Fibroblast of upper back skin (primary cell): ENCODE measurements at places on chromosomes 7 and 10.

DNA sequence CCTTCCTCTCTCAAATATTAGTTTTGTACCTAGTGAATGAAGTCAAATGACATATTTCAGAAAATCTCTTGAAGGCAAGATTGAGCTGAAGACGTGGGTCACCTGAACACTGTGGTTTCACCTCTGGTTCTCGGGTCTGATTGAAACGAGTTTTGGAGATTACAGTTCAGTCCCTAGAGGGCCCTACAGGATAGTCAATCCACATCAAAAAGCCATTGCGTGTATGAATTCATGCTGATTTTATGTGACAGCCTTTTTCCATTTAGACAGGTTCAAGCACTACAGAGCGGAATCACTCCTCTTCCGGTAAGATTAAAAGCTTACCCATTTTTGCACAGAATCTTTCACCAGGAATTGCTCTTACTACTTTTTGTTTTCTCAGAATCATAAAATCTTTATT lies 62.2 kb downstream of the VIM start:
- peak; percentile 20 for DNase-seq

GRCh38 chr7:104371216-104371979 lies 43.0 kb downstream of the LHFPL3 start:
- DNase-seq: no peak

DNA sequence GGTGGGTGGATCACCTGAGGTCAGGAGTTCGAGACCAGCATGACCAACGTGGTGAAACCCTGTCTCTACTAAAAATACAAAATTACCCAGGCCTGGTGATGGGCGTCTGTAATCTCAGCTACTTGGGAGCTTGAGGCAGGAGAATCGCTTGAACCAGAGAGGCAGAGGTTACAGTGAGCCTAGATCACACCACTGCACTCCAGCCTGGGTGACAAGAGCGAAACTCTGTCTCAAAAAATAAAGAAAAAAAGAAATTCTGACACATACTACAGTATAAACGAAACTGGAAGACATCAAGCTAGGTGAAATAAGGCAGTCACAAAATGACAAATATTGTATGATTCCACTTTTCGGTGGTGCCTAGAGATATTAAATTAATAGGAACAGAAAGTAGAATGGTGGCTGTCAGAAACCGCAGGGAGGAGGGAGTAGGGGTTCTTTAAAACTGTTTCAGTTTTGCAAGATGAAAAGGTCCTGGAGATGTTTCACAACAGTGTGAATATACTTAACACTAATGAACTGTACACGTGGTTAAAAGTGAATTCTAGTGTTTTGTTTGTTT lies 23.2 kb downstream of the PILRA start:
- DNase-seq: no peak

- no peak for DNase-seq
Observed at GRCh38 chr7:157818701-157819454, 482.1 kb downstream of the DNAJB6 start.

DNA sequence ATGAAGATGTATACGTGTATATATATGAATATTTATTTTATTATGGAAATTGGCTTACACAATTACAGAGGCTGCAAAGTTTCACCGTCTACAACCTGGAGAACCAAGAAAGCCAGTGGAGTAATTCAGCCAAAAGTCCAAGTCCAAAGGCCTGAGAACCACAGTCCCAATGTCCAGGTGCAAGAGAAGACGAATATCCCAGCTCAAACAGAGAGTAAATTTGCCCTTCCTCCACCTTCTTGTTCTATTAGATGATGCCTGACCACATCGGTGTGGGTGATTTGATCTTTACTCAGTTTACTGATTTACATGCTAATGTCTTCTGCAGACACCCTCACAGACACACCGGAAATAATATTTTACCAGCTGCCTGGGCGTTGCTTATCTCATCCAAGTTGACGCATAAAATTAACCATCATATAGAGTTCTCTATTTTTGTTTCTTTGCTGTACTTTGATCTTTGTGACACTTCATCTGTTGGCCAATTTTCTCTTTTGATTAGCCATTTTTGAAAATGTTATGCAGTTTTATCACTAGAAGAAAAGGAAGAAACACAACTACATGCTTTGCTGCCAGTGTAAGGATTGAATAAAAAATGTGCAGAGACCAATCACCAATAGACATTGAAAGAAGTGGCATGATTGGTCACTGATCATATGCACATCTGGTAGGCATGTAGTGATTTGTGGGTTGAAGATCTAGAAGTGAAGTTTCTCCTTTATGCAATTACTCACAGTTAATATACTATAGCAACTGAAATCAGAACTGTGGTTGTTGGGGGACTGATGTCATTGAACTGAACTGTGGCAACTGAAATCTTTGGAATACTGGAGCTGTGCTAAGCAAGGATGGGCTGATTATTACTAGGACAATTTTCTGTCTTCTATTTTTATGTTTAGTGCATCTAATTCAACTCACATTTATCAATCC lies 68.5 kb downstream of the EPDR1 start:
- DNase-seq: no peak

DNA sequence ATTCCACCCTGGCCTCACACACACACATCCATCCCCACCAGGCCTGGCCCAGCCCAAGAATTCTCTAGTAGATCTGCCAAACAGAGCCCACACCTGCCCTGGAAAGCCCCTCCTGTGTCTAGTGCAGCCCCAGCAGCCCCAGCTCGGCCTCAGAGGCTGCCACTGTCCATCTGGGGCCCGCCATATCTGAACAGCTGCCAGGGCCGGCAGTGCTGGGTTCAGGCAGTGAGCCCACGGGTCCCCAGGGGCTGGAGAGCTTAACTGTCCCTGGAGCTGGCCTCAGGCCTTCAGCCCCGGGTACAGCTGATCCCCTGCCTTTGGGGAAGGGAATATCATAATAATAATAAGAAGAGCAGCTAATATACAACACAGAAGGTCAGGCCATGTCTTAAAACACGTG lies 574 bp downstream of the MYL10 start:
- no peak for DNase-seq

- DNase-seq: no peak
Observed at GRCh38 chr7:113134025-113134424, 15.7 kb upstream of the SMIM30 start.

GRCh38 chr7:144827621-144828020 lies 8.2 kb downstream of the TPK1 start:
- peak; percentile 78 for DNase-seq

DNA sequence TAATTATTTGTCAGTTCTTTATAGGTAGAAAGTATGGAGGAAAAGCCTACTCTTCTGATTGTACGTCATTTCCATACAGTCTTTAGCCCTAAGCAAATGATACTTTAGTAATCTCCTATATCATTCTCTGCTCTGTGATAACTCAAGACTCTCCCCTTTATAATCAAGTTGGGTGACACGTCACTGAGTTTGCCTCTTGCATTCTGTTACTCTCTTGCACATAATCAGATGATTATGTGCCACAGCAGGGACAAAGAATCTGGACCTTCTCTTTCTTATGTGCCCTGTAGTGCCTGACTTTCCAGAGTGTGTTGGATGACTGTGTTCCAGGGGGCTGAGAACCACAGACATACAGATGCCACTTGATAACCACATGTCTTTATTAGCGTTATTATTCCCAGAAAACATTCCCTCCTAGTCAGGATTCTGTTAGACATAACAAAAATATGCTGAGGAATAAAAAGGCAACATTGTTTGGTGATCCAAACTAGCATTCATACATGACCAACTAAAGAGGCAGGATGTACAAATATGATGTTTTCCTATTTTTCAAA lies 116.4 kb upstream of the HGF start:
- no peak for DNase-seq

- no peak for DNase-seq
Observed at GRCh38 chr7:157355784-157356511, 19.1 kb downstream of the DNAJB6 start.

- DNase-seq: no peak
Observed at GRCh38 chr7:45937301-45937700, 16.2 kb upstream of the IGFBP3 start.

DNA sequence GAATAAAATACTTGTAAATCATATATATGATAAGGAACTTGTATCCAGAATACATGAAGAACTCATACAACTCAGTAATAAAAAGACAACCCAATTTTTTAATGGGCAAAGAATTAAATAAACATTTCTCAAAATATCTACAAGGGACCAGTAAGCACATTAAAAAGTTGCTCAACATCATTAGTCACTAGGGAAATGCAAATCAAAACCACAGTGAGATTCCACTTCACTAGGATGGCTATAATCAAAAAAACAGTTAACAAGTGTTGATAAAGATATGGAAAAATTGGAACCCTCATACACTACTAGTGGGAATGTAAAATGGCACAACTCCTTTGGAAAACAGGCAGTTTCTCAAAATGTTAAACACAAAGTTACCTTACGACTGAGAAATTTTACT lies 40.3 kb upstream of the YAE1 start:
- no peak for DNase-seq

DNA sequence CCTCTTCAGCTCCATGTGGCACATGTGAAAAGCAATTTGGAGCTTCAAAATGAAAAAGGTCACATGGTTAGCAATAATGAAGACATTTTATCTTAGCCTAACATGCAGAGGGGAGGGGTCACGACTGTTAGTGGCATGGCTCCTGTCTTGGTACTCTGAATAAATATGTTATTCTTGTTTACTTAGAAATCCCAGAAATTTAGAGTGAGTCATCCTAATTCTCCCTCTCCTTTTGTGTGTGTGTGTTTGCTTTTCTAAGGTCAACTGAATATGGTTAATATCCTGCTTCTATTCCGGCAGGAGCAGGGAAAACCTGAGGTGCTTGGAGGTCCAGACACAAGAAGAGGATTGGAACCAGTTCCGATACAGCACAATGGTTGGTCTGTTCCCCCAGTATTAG lies 17.6 kb downstream of the BCCIP start:
- no peak for DNase-seq

GRCh38 chr7:156943091-156944041 lies 6.1 kb upstream of the NOM1 start:
- DNase-seq: no peak

DNA sequence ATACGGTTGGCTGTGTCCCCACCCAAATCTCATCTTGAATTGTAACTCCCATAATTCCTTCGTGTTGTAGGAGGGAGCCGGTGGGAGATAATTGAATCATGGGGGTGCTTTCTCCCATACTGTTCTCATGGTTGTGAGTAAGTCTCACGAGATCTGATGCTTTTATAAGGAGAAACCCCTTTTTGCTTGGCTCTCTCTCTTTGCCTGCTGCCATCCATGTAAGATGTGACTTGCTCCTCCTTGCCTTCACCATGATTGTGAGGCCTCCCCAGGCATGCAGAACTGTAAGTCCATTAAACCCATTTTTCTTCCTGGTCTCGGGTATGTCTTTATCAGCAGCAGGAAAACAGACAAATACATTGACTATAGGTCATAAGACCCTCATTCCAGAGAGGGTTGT lies 15.9 kb upstream of the ST8SIA6 start:
- DNase-seq: no peak

DNA sequence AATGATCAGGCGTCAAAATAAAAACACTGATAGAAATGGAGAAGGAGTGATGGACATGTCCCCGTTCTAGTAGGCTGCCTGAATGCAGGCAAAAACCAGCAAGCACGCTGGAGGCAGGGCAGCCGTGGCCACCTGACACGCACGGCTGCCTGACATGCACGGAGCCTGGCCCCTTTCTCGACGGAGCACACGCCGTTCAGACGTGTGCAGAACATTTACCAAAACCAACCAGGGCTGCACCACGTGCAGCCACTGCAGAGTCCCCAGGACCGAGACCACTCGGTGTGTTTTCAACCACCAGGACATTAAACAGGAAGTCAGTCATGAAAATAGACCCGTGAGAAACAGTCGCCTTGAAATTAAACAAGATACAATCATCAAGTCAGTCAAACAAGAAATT lies 61.9 kb upstream of the NKX6-2 start:
- DNase-seq: no peak

DNA sequence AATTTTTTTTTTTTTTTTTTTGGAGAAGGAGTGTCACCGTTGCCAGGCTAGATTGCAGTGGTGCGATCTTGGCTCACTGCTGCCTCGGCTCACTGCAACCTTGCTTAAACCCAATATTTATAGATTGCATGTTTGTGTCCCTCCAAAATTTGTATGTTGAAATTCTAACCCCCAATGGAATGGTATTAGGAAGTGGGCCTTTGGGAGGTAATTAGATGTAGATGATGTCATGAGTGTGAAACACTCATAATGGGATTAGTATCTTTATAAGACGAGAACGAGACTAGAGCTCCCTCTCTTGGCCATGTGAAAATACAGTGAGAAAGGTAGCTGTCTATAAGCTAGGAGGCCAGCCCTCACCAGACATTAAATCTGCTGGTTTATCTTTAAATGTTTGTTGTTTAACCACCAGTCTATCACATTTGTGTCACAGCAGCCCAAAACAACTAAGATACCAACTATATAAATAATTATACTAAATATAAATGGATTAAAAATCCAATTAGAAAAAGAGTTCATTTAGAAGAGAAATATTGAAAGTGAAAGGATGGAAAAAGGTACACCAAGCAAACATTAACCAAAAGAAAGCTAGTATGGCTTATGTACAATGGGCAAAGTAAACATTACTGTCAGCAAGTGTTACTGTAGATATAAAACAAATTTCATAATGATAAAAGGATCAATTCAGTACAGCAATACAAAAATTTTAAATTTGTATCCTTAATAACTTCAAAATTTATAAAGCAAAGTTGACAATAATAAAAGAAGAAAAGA lies 9.3 kb downstream of the TCAF1 start:
- DNase-seq: peak; percentile 35

DNA sequence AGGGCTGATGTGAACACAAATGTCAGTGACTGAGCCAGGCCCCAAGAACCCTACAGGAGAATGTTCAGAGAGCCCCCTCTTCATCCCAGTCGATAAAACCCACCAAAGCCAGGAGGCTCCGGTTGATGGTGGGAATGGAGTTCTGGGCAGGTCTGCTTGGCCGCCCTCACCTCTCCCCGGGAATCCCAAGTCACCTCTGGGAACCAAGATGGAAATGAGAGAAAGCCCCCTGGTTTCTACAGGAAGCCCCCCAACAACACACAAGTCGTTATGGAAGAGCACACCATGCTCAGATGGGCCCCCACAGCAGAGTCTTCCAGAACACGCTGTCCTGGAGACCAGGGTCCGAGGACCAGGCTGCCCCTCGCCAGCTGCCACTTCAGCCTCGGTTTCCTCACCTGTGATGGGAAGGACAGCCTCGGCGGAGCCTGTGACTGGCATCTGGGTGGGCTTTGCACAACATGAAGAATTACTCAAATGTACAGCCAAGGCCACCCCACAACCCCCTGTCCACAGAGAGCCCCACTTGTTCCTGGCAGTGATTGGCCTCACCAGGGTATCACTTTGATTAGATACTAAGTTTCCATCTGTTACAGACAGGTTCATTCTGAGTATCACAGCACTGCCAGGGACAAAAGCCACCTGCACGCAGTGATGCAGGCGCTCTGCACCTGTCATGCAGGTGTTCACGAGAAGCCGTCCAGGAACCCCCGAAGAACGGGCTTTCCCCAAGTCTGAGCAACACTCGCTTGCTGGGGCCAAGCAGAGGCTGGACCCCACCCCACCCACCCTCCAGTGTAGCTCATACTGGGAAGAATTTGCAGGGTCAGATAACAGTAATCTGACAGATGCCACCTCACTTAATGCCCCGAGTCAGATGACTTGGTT lies 57.6 kb downstream of the MKI67 start:
- no peak for DNase-seq
